ENCODE measurements at places on chromosomes 11 and 22.

- no peak for DNase-seq
Measured at GRCh38 chr11:130211781-130212401, 52.3 kb downstream of the ST14 start.

DNA sequence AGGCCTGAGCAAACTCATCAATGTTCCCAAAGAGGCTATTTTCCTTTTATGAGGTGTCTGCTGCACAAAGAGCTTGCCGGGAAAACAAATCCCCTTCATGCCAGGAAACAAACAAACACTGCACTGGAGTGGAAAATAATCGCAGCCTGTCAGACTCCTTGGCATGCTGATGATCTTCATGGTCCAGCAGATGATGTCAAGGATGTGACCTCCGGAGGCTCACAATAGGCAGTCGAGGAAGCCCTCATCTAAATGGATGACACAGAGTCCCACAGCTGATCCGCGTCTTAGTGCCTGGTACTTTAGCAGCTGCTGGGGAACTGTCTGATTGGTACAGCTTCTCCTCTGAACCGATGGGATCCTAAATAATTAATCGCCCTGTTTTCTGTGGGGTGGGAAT is 187.6 kb downstream of the TENM4 start:
- DNase-seq, result no peak

DNA sequence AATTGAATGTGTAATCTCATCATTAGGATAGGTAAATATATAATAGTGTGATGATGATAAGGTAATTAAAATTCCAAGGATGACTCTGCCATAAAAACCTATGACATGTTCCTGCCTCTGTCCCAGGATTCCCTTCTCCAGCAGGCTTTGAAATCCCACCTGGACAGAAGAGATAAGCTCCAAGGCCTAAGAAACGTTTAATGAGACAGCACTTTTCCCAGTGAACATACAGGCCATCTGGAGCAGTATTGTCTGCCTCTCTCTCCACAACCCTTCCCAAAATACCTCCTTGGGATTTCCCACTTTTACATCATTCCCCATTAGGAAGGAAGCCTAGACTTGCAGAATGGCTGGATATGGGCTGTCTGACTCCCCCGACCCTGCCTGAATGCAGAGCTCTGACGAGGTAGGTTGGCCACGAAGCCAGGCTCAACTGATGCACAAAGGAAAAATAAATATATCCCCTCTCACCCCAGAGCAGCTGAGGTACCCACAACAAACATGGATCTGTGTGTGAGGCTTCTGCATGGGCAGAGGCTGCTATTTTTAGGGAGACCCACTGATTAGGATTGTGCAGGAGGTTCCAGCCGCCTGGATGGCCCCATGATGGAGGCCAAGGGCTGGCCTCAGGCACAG is 71.0 kb downstream of the TMPRSS5 start:
- DNase-seq, result no peak

DNA sequence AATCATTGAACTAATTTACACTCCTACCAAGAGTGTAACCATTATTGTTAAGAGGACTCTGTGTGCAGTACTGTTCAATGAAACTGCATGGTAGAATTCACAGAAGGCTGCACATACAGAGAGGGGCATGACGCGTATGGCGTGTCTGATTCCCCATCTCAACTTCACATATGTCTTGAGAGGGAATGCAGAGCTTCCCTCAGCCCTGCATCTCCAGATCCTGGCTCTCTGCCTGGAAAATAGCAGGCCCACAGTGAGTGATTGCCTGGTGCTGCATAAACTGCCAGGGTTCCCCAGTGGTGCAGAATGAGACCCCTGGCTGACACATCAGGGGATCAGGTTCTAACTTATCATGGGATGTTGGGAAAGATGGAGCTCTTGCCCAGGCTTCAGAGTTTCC is 260.2 kb upstream of the ISX start:
- DNase-seq, result no peak

Data from activated CD8-positive, alpha-beta memory T cell treated with anti-CD3 and anti-CD28 coated beads for 1 hour (primary cell).